A549 treated with GW870086 at 1 μM for 4 hours (cell line): ENCODE measurements at places on chromosomes 1 and 21. TPM values are rescaled to one million over a fixed set of nuclear protein-coding genes. Genes with fewer than 3 reads are reported as not detected.

Gene BMP8A
- total RNA-seq: 0.13 to 0.31 TPM in 2 of 5 replicates, not detected in the others

Gene AGT
- total RNA-seq: 0.07 to 0.29 TPM (median 0.17 TPM) in 4 of 5 replicates, not detected in the other

Gene TNN
- total RNA-seq: not detected in 5 replicates

Gene KRTAP12-2
- not detected in 5 replicates for total RNA-seq

Gene COL8A2
- 0.07 to 0.19 TPM (median 0.10 TPM) in 5 replicates for total RNA-seq

Gene C1orf167
- total RNA-seq: not detected in 5 replicates

Gene RNF186
- total RNA-seq: not detected in 5 replicates

Gene ZNF683
- not detected in 5 replicates for total RNA-seq

Gene HSF2BP
- 0.79 to 1.9 TPM (median 1.7 TPM) in 5 replicates for total RNA-seq

Gene RGS8
- total RNA-seq: not detected in 5 replicates

Gene BRDT
- not detected in 5 replicates for total RNA-seq

Gene TMEM50A
- 66.9 to 80.9 TPM (median 71.8 TPM) in 5 replicates for total RNA-seq

Gene LRRC71
- total RNA-seq: 0.11 to 0.22 TPM (median 0.19 TPM) in 3 of 5 replicates, not detected in the others

Gene GPN2
- total RNA-seq: 16.5 to 29.5 TPM (median 27.6 TPM) in 5 replicates

Gene WDR3
- 25.0 to 34.5 TPM (median 29.2 TPM) in 5 replicates for total RNA-seq

Gene CYP4A22
- not detected in 5 replicates for total RNA-seq

Gene PIP5K1A
- 48.7 to 54.3 TPM (median 49.8 TPM) in 5 replicates for total RNA-seq

Gene MIXL1
- not detected in 5 replicates for total RNA-seq

Gene RNF11
- 20.9 to 35.3 TPM (median 29.0 TPM) in 5 replicates for total RNA-seq

Gene HLX
- total RNA-seq: 3.1 to 5.5 TPM (median 3.8 TPM) in 5 replicates

Gene BSND
- total RNA-seq: not detected in 5 replicates

Gene PODN
- not detected in 5 replicates for total RNA-seq

Gene OLFML3
- 3.4 to 5.4 TPM (median 4.0 TPM) in 5 replicates for total RNA-seq

Gene TMEM39B
- 8.2 to 14.0 TPM (median 10.6 TPM) in 5 replicates for total RNA-seq

Gene PDZK1IP1
- total RNA-seq: 6.2 to 9.4 TPM (median 8.5 TPM) in 5 replicates

Gene KRTAP19-1
- not detected in 5 replicates for total RNA-seq

Gene NTNG1
- total RNA-seq: not detected in 5 replicates

Gene CCDC28B
- 1.1 to 2.1 TPM (median 1.3 TPM) in 5 replicates for total RNA-seq

Gene SPRR4
- total RNA-seq: not detected in 5 replicates

Gene BEND5
- not detected in 5 replicates for total RNA-seq

Gene TDRD5
- 0.05 to 0.11 TPM (median 0.08 TPM) in 3 of 5 replicates, not detected in the others for total RNA-seq

Gene TMEM240
- total RNA-seq: 0.39 to 0.81 TPM (median 0.44 TPM) in 4 of 5 replicates, not detected in the other

Gene C8A
- total RNA-seq: not detected in 5 replicates

Gene CASQ1
- not detected in 5 replicates for total RNA-seq

Gene TIE1
- total RNA-seq: not detected in 5 replicates

Gene CFHR3
- total RNA-seq: 0.08 to 0.20 TPM (median 0.15 TPM) in 4 of 5 replicates, not detected in the other

Gene CSMD2
- total RNA-seq: not detected in 5 replicates

Gene ZMYND12
- total RNA-seq: 0.37 to 0.49 TPM (median 0.40 TPM) in 4 of 5 replicates, not detected in the other

Gene L1TD1
- not detected in 5 replicates for total RNA-seq

Gene C1orf116
- 4.0 to 5.3 TPM (median 4.9 TPM) in 5 replicates for total RNA-seq

Gene PADI1
- 1.2 to 2.4 TPM (median 1.4 TPM) in 5 replicates for total RNA-seq

Gene HNRNPU
- 313 to 395 TPM (median 344 TPM) in 5 replicates for total RNA-seq

Gene QSOX1
- 65.2 to 82.5 TPM (median 75.6 TPM) in 5 replicates for total RNA-seq

Gene NLRP3
- total RNA-seq: not detected in 5 replicates

Gene ANXA9
- total RNA-seq: 0.71 to 1.3 TPM (median 0.99 TPM) in 5 replicates

Gene DISP3
- total RNA-seq: 0.13 to 0.41 TPM (median 0.20 TPM) in 5 replicates

Gene SFT2D2
- total RNA-seq: 13.8 to 17.5 TPM (median 14.3 TPM) in 5 replicates

Gene KCNH1
- total RNA-seq: 1.3 to 2.3 TPM (median 1.7 TPM) in 5 replicates

Gene LCE1A
- total RNA-seq: not detected in 5 replicates

Gene LCE1F
- not detected in 5 replicates for total RNA-seq

Gene CLDN17
- not detected in 5 replicates for total RNA-seq

Gene TTC24
- total RNA-seq: not detected in 5 replicates

Gene OR2L2
- not detected in 5 replicates for total RNA-seq

Gene DNM3
- total RNA-seq: 0.27 to 0.80 TPM (median 0.62 TPM) in 5 replicates

Gene LCE1B
- not detected in 5 replicates for total RNA-seq

Gene ST6GALNAC3
- 0.37 to 0.97 TPM (median 0.56 TPM) in 5 replicates for total RNA-seq

Gene FOXD3
- total RNA-seq: 0.34 to 0.96 TPM (median 0.72 TPM) in 5 replicates

Gene RGS13
- total RNA-seq: not detected in 5 replicates
